MCF 10A (cell line): ENCODE measurements at places on chromosomes 5 and 9. TPM values are rescaled to one million over a fixed set of nuclear protein-coding genes. Genes with fewer than 3 reads are reported as not detected.

The IL9 gene
- not detected in 2 replicates for total RNA-seq

DNA sequence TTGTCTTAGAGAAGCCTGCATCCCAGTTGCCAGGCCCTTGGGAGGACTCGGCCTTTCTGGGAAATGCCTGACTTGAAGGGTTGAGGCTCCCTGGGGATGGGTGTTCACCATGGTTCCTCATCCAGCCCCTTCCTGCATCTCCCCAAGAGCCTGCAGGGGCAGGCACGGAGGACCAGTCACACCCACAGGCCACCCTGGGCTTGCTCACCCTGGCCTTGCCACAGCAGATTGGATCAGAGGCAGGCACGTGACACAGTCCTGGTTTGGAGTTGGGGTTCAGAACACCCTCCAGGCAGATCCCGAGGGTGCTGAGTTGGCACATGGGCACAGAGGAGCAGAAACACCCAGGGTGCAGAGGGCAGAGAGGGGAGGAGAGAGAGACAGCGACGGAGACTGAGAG, 286.1 kb downstream of the PBX3 start:
- DNase-seq, result no peak

- peak; percentile 11 for DNase-seq
These were observed 2.1 kb upstream of the GFRA3 start for GRCh38 chr5:138276402-138277054.

GRCh38 chr9:92820964-92821363, 56.3 kb upstream of the BICD2 start:
- no peak for DNase-seq

DNA sequence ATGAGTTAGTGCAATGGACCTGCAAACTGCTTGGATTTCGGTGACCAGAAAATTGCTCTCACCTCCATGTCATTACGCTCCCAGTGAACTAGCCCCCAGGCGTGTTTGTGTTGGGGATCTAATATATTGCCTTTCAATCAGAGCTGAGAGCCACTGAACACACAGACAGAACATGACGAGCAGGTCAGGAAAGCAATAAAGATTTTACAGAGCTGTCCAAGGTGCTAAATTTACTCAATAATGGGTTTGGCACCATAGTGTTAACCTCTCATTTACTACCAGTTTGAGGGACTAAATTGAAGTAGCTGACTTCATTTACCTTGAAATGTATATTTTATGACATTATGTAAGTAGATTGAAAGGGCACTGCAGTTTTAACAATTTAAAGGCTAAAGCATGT, 383.0 kb downstream of the EBF1 start:
- peak; percentile 42 for DNase-seq
